ENCODE measurements at places on chromosomes 2 and 18. TPM values are rescaled to one million over a fixed set of nuclear protein-coding genes. Genes with fewer than 3 reads are reported as not detected.

PIEZO2 gene
- 5.5 TPM for total RNA-seq

CRYGC gene
- total RNA-seq: not detected

IL1RL2 gene
- not detected for total RNA-seq

COX7A2L gene
- total RNA-seq: 269 TPM

SH3BP4 gene
- total RNA-seq: 78.6 TPM

KATNAL2 gene
- 0.18 TPM for total RNA-seq

LDAH gene
- total RNA-seq: 28.2 TPM

Measured in SJSA1 (cell line).